Skin of body (tissue), 3 donors: ENCODE measurements at places on chromosomes 11 and 22.
A peak's percentile ranks its signal among the peaks of the same experiment; 100 is the strongest.

DNA sequence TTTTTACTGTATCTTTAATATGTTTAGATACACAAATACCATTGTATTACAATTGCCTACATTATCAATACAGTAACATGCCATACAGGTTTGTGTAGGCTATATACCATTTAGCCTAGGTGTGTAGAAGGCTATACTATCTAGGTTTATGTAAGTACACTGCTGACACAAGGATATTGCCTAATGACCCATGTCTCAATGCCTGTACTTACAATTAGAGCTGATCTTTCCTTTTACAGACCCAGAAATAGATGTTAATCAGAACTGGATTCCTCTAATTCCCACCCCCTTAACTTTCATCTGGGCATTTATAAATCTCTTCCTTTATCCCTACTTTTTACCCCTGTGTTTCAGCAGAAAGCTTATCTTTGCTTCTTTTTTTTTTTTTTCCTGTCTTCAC lies 229.5 kb downstream of the METTL15 start:
- no peak for DNase-seq

GRCh38 chr22:37659066-37659896 lies 758 bp downstream of the PDXP start:
- no peak for DNase-seq

- DNase-seq: no peak
Measured at GRCh38 chr11:113375402-113375801, 12.2 kb upstream of the ANKK1 start.

- no peak for DNase-seq
Measured at GRCh38 chr11:107780775-107781174, 68.9 kb upstream of the SLN start.

GRCh38 chr11:2541881-2542361 lies 97.1 kb downstream of the KCNQ1 start:
- DNase-seq: no peak

DNA sequence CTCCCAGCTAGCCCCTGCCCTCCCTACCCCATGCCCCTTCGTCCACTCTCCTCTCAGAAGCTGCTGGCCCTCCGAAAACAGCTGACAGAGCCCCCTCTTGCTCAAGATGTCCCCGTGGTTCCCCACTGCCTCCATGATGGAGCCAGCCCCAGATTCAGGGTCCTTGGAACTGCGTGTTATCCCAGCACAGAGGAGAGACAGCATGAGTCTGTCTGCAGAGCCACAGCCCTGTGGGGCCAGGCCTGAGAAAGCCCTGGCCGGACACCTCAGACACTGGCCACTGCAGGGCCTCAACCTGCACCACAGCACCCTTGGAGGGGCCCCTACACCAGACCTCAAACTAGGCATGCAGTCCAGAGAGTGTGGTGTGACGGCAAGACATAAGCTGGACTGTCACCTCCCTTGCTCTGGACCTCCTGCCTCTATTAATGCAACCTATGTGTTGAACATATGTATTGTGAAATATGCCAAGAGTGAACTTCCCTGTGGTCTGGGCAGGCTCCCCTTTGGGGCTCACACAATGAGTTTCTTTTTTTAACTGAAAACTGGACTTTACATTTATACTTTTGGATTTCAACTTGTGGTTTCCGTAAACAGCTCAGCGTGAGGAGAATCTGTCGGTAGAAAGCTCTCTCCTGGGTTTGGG lies 9.6 kb downstream of the PNPLA5 start:
- no peak for DNase-seq

DNA sequence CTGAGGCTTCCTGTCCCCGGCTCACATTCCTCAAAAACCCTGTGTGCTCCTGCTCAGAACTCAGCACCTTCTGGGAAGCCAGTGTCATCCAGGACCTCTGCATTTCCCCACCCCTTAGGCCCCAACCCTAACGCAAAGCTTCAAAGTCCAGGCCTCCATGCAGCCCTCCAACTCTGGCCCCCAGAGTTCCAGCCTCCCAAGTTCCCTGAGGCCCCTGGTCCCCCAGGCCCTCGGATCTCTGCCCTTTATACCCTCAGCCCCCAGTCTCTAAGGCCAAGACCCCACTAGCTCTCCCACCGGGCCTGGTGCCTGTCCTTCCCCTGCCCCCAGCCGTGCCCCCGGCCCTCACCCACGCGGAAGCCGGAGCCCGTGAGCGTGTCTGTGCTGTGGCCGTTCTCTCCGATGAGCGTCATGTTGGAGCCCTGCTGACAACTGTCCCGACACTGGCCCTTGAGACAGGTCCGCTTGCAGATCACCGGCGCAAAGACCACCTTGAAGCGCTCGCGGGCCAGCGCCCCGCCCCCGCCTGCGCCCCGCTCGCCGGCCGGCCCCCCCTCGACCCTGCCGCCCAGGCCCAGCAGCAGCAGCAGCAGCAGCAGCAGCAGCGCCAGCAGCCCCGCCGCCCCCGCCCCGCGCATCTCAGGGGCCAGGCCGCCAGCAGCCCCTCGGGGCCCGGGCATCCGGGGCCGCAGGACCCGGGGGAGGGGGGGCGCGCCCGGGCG lies 718 bp downstream of the LTBP3 start:
- no peak for DNase-seq

DNA sequence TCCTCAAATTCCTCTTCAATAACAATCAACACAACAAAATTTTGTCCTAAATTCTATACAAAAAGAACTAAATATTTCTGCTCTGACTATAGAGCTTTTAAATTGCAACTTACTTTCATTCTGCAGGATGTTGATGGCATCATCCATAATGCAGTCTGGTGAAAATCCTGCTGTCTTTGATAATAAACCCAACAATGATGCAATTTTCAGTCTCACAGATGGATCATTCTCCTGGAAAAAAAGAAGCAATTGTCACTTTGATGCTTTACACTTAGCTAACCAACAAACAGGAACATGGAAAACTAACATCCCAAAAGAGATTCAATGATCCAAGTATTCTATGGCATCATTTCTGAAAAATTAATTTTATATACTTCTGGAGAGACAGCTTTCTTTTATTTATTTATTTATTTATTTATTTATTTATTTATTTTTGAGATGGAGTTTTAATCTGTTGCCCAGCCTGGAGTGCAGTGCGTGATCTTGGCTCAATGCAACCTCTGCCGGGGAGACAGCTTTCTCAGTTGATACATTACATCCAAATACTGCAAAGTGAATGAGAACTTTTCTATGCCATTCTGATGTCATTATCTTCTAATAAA lies 13.0 kb downstream of the INTS4 start:
- no peak for DNase-seq

GRCh38 chr11:39345834-39346442 lies 2113.5 kb downstream of the LRRC4C start:
- DNase-seq: no peak

DNA sequence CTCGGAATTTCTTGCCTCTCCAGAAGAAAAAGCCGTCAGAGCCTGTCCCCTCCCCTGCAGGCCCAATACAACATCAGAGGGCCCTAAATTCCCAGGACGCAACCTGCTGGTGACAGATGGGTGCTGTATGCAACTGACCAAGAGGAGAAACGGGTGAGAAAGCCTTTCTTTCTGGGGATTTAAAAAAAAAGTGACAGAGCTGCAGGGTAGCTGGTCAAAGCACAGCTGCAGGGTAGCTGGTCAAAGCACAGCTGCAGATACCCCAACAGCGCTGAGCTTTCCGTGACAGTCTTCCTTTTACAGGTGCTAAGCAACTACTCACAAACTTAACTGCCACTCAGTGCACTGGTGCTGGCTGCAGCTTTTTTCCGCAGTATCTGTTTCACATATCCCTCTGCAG lies 17.8 kb downstream of the AP1B1 start:
- DNase-seq: no peak

- no peak for DNase-seq
Measured at GRCh38 chr22:24418786-24419474, 8.5 kb upstream of the ADORA2A start.

DNA sequence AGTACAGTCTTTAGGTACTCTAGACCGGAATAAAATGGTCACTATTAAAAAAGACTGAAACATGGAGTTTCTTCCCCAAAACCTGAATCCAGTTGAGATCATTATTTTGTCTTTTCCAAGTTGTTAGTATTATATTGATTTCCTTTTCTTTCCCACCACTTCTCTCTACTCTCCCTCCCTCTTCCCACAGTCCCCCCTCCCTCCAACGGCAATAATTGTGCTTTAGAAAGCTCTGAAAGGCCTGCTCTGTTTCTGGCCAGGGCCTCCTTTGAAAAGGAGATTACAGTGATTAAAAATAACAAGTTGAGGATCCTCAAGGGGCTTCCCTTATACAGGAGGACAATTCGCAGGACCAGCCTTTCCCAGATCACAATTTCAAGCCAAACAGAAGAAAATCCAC lies 3.5 kb downstream of the SPON1 start:
- no peak for DNase-seq

DNA sequence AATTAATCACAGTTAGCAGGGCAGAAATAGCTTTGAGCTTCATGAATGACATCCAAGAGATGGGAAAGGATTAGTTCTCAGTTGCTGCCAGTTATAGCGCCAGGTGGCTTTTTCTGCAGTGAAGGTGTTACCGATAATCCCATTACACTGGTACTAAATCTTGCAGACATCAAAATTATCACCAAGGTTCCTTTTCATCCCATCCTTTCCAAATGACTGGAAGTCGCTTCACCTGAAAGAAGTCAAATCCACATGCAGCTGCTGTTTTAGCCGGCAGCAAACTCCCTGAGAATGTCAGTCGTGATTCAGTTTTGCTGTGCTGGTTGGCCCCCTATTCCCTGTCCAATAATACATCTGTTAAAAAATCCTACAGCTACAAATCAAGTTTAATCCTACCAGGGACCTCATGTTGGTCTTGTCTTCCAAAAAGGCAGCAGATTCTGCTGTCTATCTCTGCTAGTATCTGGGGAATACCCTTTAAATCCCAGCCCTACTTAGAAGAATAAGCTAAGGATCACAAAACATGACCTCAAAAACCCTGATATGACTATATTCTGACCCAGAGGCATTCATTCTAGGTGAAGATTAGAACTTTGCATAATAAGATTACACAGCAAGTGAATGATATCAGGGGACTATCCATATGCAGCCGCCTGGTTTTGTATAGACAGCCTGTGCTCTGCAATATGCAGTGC lies 31.7 kb downstream of the IMMP1L start:
- DNase-seq: no peak

GRCh38 chr11:2691355-2691761 lies 8.4 kb downstream of the KCNQ1OT1 start:
- no peak for DNase-seq

DNA sequence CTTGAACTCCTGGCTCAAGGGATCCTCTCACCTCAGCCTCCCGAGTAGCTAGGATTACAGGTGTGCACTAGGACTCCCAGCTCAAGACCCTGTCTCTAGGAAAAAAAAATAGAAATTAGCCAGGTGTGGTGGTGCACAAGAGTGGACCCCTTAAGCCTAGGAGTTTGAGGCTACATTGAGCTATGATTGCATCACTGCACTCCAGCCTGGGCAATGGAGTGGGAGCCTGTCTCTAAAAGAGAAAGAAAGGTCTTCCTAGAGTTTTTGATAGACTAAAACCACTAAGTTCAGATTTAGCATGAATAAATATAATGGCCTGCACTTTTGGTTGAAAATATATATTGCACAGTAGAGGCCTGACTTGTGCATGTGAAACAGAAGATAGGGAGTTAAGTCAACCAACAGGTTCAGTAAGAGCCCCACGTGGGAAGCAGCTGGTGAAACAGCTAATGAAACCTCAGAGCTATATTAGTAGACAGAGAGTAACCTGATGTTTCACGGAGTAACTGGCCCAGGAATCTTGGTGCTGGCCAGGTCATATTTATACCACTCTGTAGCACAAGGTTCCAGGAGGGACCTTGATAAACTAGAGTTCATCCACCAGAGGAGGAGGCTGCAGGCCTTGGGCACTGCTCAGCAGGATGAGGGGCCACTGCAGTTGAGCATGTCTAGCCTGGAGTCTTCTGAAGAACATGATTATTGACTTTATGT lies 4.6 kb upstream of the MICAL3 start:
- no peak for DNase-seq

GRCh38 chr11:12556788-12557384 lies 117.3 kb upstream of the TEAD1 start:
- DNase-seq: peak; percentile 92

DNA sequence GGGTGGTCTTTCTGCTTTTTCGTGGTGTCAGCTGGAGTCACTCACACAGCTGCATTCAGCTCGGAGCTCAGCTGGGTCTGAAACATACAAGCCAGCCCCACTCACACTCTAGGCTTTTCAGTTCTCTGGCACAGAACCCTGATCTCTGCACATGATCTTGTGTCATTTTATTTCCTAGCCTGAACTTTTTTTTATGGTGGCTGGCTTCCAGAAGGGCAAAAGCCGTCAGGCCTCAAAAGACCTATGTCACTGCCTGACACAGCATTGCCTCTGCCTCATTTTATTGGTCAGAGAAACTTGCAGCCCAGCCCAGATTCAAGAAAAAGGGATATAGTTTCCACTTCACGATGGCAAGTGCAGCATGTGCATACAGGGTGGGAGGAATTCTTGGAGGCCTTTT lies 117.8 kb downstream of the NTM start:
- no peak for DNase-seq

- DNase-seq: no peak
Measured at GRCh38 chr11:26905368-26905767, 88.5 kb upstream of the FIBIN start.

DNA sequence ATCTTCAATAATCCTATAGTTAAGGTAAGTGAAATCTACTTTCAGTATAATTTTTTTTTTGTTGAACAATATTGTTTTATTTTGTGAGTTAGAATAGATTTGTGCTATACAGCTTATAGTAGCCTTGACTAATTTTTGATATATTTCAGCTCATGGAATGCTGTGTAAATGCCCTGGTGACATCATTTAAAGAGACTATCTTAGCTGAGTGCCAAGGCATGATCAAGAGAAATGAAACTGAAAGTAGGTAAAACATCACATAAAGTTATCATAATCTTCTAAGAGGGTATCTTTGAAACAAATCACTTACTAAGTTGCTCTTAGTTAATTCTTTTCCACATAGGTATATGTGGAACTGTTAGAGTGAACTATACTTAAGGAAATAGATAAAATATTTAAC lies 51.4 kb upstream of the ACAT1 start:
- no peak for DNase-seq

DNA sequence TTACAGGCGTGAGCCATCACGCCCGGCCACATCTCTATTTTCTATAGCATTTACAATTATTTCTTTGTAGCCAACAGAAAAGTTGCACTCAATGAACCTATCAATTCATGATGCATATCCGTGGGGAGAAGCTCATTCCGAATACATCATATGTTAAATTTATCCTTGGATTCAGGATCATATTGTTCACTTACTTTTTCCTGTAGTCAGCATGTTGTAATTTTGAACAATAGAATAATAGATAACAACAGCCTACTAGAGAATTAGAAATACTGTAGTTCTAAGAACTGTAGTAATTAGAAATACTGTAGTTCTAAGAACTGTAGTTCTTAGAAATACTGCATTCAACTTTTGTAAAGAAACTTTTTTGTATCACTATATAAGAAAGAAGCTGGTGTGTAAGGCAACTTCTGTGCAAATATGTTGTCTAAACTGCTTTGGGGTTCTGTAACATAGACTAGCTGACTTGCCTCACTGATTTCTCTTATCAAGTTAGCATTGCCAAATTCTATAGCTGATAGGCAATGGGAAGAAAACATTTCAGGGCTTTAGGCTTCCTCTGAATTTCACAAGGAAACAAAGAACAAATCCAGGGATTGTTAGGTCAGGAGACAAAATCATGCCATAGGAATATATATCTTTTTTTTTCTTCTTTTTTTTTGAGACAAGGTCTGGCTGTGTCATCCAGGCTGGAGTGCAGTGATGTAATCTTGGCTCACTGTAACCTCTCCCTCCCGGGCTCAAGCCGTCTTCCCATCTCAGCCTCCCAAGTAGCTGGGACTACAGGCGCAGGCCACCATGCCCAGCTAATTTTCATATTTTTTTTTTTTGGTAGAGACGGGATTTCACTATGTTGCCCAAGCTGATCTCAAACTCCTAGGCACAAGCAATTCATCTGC lies 91.9 kb downstream of the CSTPP1 start:
- no peak for DNase-seq
